ENCODE measurements at places on chromosomes 1 and 21.

DNA sequence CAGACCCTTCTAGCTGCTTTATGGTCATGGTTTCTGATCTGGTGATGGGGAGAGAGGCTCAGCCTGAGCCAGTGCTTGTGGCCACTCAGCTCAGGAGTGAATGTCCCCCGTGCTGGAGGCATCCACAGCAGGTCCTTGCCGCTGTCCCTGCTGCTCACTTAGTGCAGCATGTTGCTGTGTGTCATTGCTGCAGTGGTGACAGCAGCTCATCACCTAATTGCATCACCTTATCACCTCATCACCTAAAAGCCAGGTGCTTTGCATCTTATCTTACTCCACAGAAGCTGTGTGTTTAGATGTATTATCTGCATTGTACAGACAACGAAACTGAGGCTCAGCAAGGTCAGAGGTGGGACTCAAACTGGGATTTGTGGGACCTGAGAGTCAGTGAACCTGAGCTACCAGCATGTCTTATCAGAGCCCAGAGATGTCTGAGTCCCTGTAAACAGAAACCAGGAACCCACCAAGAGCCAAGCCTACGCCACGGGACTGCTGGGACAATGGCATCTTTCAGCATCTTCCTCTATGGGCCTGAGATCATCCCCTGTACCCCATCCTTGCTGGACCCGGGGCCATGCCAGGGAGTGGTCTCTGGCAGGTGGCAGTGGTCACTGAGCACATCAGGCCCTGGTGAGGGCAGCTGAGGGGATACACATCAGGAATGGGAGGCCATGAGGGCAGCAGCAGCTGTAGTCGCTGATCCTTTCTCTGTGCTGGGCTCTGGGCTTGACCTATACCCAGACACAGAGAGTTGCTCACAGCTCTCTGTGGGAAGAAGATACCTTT is 6.5 kb downstream of the PODN start:
- DNase-seq, result no peak

GRCh38 chr1:213017447-213018273 is 2.0 kb upstream of the ANGEL2 start:
- DNase-seq, result no peak

DNA sequence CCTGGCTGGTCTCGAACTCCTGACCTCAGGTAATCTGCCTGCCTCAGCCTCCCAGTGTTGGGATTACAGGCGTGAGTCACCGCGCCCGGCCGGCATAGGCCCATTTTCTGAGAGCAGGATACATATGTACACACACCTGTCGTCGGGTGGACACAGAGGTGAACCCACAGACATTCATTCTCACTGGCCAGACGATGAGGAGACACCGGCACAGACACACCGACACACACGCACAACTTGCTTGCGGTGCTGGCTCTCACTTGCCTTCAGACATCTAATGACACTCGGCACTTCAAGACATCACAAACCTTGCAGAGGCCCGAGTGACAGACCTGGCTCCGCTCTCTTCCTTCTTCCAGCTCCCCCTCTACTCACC is 579 bp downstream of the PTCH2 start:
- no peak for DNase-seq

- no peak for DNase-seq
Measured at GRCh38 chr1:225137976-225138375, 208.5 kb downstream of the DNAH14 start.

GRCh38 chr21:16587141-16587581 is 857.4 kb downstream of the USP25 start:
- DNase-seq, result no peak

- no peak for DNase-seq
Measured at GRCh38 chr1:60898413-60898812, 183.9 kb upstream of the NFIA start.

DNA sequence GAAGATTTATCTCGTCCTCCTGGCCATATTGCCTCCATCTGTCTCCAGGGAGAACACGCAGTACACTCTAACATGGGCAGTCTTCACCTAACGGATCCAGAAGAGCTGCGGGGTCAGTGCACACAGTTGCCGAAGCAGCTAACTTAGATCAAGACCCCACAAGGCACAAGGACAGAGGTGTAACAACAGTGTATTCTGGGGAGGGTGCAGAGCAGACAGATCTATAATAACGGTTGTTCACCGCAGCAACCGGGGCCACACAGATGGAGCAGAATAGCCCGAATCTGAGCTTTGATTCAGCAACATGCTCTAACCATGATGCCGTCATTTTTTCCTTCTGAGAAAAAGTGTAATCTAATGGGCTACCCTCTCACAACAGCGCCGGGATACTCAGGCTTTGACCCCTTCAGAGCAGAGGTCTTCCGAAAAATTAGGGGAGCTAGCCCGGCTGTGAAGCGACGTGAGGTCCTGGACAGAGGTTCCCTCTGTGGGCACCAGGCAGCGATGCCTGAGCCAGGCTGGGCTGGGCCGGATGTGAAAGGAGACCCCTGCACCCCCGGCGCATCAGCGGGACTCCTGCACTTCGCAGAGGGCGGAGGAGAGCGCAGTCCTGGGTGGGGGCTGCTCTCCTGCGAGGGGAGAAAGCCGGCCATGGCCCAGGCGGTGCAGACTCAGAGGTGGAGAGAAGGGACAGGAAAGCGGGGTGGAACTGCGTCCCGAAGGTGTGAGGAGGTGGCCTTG is 57.5 kb downstream of the BCL9 start:
- peak; percentile 43 for DNase-seq

DNA sequence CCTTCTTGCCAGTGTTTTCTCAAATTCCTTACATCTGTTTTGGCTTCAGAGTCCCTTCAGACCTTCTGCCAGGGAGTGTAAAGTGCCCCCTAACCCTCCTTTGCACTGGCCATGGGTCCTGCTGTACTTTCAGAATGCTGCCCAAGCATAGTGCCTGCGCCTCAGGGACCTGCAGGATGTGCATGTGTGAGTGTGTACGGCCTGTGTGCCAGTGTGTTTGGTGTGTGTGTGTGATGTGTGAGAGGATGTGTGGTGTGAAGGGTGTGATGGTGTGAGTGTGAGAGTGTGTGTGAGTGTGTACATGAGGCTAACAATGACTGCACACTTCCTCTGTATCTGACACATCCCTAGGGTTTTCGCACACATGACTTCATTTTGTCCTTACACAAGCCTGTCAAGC is 265.8 kb upstream of the RAB4A start:
- no peak for DNase-seq

DNA sequence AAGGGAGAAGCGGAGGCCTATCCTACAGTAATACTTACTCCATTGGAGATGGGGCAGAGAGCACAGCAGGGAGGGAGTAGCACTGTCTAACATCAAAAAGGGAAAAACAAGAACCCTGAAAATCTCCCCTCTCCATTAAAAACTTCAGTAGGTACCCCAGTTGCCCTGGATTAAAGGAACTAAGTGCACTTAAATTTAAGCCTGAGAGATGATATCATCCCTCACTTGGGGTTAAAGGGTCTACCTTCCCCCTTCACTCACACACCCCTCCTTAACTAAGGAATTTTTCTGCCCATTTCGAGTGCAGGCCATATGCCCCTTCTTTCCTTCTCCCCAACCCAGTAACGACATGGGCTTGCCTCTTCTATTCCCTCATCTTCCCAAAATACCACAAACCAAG is 3.7 kb upstream of the MTMR11 start:
- no peak for DNase-seq

GRCh38 chr1:154190550-154190949 is 1.4 kb downstream of the TPM3 start:
- DNase-seq, result no peak

DNA sequence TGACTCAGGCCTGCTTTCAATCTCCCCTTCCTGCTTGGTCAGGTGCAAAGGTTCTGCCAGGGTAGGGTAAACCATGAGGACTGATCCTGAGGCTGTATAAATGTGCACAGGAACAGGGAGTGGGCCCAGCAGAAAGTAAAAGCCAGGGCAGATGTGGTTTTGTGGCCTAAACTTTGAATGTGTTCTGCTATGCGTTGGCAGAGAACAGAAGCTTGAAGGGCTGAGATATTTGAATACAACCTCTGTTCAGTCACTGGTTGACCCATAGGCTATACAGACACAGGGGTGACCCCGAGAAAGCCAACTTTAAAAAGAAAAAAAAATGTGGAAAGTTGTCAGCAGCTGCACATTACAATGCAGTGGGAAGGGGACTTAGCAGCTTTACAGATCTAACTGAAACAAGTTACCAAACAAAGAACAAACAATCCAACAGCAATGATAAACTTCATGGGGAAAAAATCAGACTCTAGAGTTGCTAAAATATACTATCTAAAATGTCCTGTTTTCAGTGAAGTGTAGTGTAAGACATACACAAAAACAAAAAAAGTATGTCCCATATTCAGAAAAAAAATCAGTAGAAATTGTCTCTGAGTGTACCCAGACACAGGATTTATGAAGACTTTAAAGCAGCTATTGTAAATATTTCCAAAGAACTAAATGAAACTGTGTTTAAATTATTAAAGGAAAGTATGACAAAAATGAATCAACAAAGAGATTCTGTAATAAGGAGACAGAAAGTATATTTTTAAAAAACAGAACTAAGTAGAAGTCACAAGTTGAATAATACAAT is 216.1 kb downstream of the RPS6KC1 start:
- DNase-seq, result no peak

DNA sequence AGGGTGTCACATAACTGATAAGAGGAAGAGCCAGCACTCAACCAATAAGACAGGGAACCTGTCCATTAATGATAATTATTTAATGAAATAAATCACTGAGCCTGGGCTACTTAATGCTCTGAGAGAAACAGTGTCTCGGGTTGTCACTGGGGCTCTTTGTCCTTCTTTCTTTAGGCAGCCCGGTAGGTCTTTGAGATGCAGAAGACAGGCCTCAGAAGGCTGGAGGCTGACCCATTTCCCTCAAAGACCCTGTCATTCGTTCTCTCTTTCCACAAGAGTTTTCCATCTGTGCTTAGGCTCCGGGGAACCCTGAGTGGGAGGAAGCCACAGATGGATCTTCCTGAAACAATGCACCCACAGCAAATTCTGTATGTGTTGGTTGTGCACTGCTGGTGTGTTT is 68.2 kb downstream of the BRINP2 start:
- DNase-seq, result no peak

DNA sequence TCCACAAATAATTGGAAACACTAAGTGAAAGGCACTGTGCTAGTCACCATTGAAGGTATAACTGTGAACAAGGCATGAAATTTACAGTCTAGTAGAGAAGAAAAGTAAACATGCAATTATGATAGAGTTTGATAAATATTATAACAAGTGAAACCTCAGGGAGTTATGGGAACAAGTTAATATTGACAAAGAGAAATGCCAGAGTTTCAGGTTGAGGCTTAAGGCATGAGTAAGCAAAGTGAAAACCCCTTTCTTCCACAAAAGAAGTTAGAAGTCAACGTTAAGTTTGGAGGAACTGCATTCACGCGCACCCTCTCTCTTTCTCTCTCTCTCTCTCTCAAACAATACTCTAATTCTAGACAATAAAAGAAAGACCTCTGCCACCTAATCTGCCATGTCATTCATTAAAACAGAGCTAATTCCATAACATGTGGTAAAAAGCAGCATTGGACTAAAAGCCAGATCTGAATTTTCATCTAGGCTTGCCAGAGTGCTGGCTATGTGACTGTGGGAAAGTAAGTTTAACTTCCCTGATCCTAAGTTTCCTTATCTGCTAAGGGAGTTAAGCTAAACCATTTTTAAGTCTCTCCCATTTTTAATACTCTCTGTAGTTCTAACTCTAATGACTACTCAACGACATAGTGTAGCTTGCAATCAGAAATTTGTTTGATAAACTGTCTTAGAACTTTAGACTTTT is 22.0 kb downstream of the SLC44A5 start:
- no peak for DNase-seq

DNA sequence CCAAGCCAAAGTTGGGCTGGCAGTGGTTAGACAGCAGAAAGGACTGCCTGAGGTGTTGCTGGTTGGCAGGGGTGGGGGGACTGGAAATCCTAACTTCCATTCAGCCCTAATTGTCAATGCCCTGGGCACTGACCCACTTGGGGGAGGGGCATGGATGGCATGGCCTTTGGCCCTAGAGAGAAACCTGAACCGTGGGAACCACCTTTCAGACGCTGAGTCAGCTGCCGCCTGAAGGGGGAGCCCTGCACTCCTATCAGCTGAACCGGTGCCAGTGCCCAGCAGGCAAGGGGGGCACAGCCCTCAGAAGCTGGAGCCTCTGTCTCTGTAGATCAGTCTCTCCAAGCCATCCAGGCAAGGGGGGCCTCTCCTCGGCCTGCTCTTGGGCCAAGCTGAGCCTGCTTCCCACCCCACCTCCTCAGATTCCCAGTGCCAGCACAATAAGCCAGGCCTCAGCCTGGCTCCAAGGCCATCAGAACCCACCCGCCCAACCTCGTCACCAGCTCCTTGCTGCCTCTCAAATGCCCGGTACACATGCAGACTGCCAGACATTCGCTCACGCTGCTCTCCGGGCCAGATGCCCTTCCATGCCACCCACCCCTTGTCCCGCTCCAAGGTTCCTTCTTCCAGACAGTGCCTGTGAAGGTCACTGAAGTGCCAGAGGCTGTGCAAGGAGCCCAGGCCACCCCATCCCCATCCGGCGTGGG is 11.6 kb downstream of the TINAGL1 start:
- DNase-seq, result peak; percentile 31

GRCh38 chr1:165054627-165055026 is 301.9 kb downstream of the LMX1A start:
- no peak for DNase-seq

- DNase-seq, result no peak
Measured at GRCh38 chr1:30489737-30490389, 233.5 kb downstream of the MATN1 start.

DNA sequence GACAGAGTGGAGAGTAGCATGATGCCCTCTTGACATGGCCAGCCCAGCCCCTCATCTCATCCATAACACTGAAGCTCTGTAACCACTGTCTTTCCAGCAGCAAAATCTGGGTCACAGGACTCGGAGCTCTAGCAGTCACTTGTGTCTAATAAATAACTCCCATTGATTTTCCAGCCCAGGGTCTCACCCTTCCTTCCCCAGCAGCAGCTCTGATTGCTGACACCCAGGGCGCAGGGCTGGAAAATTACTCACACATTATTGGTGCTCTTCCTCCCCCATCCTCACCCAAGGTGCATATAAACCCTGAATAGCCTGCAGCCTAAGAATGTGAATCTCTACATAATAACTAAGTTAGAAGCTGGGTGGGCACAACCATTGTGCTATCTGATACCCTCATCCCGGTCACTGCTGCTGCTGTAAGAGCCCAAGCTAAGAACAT is 21.1 kb upstream of the OR10J5 start:
- DNase-seq, result no peak

GRCh38 chr1:21539933-21540332 is 30.7 kb downstream of the ALPL start:
- DNase-seq, result no peak

GRCh38 chr1:9293241-9293532 is 493 bp downstream of the SPSB1 start:
- no peak for DNase-seq

Measured in natural killer cell (primary cell).